Activated T-helper 9 cell treated with anti-CD3 and anti-CD28 coated beads, Interleukin-2, amount 50 U/mL, for 16 hours (primary cell): ENCODE measurements at places on chromosomes 7 and 10.

DNA sequence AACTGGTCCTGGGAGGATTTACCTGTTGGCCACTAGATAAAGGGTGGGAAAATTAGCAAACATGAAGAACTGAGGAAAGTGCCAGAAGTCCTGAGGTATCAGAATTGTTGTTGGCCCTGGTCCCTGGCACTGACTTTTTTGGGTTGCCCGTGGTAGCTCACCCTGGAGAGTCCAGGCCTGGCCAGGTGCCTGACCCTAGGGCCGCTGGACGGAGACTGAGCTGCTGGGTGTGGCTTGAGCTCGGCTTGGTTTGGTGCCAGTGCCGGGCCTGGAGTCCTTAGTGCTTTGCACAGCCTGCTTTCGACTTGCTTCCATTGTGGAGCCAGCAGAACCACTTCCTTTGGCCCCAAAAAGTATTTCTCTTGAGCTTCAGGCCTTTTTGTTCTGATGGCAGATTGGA is 12.9 kb downstream of the MDH2 start:
- no peak for DNase-seq

DNA sequence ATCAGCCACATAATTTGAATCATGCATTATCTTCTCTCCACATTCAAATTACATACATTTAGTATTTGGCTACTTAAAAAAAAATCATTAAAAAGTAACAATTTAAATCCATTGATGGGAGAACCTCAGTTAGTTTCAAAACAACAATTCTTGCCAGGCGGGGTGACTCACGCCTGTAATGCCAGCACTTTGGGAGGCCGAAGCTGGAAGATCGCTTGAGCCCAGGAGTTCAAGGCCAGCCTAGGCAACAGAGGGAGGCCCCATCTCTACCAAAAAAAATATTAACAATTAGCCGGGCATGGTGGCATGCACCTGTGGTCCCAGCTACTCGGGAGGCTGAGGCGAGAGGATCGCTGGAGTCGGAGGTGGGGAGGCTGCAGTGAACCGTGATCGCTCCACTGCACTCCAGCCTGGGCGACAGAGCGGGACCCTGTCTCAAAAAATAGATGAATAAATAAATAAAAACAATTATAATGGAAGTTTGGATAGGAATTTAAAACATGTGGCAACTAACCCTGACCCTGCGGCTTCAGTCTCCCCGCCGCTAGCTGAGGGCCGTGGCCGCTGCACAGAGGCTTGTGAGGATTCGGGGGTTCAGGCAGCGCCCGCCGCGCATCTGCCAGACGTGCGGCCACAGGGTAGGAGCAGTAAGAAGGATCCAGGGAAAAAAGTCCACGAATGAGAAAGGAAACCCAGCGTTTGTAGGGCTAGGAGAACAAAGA is 1.1 kb upstream of the CSGALNACT2 start:
- no peak for DNase-seq

DNA sequence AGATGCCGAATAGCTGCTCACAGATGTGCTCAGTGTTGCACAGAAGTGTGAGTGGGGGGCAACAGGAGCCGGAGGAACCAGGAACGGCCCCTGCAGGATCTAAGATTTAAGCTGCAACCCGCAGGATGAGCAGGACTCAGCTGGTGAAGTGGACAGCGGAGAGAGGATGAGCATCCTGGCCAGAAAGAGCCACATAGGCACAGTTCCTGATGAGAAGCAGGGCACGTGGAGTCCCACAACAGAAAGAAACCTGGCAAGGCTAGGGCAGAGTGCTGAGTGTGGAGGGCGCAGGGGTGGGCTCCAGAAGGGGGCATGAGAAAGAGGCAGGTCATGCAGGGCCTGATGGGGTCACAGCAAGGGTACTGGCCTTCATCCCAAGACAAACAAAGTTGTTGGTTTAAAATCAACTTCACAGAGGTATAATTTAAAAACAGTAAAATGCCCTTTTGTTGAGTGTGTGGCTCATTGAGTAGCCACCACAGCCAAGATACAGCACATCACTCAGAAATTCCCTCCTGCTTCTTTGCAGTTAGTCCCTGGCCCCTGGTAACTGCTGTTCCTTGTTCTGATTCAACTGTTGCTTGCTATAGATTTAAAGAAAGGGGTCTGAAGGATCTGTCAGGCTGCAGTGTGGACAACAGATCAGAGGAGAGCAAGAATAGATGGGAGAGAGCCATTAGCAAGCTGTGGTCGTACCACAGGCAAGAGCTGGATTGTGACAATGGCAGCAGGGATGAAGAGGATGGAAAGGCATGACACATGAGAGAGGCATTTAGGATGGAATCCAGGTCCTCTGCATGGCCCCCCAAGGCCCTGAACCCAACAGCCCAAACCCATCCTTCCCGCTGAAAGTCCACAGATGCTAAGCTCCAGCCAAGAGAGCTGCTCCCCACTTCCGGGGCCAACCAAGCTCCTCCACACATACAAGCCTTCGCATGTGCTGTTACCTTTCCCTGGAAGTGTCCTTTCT is 53.1 kb upstream of the OSBPL3 start:
- DNase-seq: no peak

- DNase-seq: no peak
Measured at GRCh38 chr10:103610083-103610472, 116.6 kb downstream of the NEURL1 start.

DNA sequence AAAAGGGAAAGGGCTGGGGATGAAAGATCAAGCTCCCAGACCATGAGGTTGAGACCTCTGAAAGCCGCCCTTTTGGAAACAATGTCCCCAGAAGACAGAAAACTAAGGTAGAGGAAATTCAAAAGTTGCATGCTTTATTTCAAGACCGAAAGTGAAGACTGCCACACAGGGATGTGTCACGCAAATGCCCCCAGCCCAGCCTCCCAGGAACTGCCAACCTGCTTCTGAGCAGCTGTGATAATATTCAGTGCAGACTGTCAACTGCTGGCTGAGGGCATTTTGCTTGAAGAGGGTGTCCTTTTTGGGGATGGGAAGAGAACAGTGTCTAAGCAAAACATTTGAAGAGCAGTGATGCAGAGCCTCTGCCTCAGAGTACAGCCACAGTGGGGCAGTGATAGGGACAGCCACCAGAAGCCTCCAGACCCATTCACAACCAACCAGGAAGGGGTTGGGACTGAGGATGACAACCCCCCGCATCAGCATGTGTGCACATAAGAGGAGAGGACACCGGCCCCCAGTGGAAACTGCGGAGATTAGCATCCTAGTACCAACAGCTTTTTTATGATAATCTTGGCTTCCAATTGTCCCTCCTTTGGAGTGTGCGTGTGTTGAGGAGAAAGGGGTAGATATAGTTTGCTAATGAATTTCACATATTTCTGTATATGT is 34.7 kb upstream of the NFE2L3 start:
- DNase-seq: no peak

DNA sequence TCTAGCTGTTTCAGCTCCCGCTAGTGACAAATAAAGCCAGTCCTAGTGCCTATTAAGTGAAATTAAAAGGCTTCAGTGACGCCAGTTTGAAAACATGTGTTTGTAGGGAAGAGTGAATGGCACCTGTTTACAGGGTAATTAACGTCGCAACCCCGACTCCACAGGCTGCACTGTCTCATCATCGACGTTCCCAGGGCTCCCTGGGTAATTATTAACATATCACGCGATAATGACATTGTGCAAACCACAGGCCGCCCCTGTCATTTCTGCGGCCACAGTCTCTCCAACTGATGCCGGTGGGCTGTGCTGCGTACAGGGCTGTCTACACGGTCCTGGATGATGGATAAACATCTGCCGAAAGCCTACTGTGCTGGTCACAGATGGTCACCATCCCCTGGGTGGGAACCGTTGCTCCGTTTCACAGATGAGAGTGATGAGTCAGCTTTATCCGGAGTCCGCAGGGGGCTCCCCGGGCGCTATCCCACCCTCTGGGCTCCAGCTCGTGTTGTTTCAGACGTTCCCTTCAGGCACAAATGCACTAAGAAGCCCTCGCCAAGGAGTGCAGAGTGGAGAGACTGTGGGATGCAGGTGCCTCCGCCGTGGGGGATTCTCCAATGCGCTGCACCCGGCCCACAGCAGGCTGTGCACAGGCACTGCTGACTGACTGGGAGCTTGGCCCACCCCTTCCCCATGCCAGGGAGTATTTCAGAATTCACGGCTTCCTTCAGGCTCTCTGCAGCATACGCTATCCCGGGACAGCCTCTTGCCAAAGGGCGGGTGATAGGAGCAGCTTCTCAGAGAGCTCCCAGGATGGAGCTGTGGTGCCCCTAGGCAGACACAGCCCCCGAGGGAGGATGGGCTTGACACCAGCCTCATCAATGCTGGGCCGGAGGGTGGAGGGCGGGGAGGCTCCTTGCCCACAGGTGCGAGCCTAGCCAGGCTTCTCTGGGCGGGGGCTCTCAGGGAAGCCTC is 491.8 kb upstream of the FOXK1 start:
- DNase-seq: no peak

GRCh38 chr7:29340696-29341095 is 146.1 kb downstream of the CHN2 start:
- DNase-seq: no peak

DNA sequence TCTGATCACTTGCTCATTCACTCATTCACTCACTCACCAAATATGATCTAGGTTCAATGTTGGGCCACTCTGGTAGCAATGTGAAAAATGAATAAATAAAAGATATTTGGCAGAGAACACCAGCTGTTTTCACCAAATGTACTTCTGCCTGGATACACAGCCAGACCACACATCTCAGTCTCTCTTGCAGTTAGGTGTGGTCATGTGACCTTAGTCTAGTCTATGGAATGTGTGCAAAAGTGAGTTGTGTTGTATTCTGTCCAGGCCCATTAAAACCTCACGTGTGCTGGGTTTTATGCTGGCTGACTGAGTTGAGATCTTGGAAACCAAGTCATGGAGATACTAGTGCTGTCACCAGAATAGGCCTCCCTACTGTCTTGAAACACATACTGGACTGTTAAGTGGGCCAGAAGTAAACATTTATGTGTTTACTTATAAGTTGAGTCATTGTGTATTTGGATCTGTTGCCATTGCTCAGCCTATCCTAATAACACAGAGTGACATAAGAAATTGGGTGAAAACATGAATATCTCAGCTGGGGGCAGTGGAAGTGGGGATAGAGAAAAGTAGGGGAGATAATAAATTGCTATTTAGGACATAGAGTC is 145.5 kb downstream of the PTEN start:
- no peak for DNase-seq

GRCh38 chr10:31876652-31877352 is 51.8 kb downstream of the ARHGAP12 start:
- DNase-seq: no peak
